ENCODE measurements at places on chromosomes 12 and 14.

GRCh38 chr12:15772405-15773018 is 16.7 kb downstream of the EPS8 start:
- no peak for DNase-seq

- no peak for DNase-seq
Measured at GRCh38 chr14:55401751-55402150, 9.9 kb downstream of the ATG14 start.

DNA sequence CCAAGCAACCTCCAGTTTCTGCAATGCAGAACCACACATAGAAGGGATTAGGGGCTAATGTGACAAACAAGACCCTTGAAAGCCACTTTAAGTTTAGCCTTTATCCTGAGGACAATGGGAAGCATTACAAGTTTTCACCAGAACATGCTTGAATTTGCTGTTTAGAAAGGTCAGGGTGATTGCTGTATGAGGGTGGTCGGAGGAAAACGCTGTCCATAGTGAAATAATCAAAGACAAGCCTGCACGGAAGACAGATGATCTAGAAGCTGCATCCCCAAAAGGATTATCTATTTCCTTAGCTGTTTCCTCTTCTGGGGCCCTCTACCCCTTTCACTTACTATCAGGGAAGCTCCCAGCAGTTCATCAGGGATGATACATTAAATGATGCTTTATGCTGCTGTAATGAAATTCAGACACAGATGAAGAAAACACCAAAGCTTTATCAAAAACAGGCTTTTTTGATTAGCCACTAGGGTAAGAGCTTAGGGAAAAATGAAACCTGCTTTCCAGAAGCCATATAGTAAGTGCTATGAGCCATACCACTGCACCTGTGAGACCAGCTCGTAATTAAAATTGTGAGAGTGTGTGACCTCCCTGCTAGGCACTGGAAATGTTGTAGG is 6.5 kb downstream of the HAL start:
- DNase-seq = no peak

DNA sequence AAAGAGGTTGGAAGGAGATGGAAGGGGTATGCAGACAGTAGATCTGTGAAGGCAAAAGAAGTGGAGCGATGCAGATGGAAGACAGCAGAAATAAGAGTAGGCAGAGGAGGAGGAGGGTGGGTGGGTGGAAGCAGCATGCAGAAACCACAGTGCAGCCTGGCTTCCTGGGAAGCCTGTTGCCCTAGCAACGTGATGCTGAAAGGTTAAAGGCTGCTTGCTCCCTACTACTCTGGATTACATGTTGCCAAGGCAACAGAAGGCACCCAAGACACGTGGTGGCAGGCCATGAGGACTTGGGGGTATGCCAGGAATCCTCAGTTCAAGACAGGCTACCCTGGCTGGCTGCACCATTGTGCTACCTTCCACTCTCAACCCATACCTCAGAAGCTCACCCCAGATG is 129.6 kb downstream of the GRIN2B start:
- DNase-seq = no peak

All from bone marrow (tissue), 2 donors.